RWPE2 (cell line): ENCODE measurements at places on chromosomes 1 and 21.

- no peak for DNase-seq
These were observed 59.2 kb downstream of the WARS2 start for GRCh38 chr1:119081267-119081666.

GRCh38 chr21:41147096-41147978 is 20.6 kb upstream of the BACE2 start:
- no peak for DNase-seq

- no peak for DNase-seq
These were observed 122.1 kb downstream of the SIM2 start for GRCh38 chr21:36821032-36821299.

DNA sequence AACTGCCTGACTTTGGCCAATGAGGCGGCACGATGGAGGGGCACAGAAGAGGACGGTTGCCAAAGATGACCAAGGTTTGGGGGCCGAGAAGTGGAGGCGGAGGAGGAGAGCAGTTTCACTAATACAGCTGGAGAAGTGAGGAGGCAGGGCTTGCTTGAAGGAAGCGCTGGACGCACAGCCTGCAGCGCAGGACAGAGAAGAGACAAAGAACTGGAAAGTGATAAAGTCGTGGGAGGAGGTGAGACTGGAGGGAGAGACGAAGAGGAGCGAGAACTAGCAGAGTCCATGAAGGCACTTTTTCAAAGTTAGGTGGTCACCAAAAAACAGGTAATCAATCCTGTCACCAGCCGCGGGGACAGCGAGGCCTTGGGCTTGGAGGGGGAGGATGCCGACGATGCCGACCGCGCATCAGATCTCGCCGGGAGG is 771 bp downstream of the PACC1 start:
- no peak for DNase-seq

DNA sequence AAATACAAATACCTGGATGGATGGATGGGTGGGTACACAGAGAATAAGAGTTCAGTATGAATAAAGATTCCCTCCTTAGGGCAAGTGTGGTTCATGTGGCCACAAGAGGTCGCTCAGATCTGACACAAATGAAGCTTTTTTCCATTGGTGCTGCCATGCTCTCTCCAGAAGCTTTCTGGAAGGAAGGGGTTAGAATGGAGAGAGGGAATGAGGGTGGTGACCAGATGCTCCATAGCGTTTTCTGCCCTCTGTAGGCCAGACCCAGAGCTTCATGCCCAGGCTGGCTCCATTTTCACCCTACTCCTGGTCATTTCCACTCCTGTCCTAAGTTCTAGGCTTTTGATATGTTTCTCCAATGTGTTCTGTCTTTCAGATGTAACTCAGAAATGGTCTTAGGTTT is 3.3 kb upstream of the FCRL6 start:
- DNase-seq, result no peak

GRCh38 chr1:3945222-3945621 is 45.1 kb upstream of the C1orf174 start:
- no peak for DNase-seq

DNA sequence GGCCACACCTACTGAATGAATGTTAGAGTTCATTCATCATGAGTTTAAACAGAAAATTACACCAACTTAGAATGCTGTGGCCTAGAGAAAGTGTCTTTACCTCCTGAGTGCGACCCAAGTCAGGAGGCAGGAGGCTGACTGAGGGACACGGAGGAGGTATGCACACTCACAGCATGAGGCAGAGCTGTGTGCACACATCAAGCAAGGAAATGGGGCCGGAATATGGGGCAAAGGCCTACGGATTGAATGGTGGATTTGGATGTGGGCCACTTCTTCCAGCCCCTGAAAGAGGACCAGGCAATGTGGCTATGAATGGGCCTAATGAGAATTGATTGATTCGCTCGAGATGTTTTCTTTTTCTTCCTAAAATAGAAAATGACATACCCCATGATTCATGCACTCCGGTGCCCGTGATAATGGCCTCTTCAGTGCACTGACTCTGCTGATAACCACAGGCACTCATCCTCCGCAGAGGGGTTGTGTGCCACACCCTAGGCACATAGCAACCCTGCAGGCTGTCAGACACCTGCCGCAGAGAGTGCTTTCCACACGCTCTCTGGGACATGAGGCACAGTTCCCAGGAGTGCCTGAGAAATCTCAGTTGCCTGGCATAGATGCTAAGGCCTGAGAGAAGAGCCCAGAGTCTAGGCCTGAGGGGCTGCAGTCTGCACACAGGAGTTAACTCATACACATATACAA is 155.5 kb downstream of the GLUL start:
- no peak for DNase-seq

DNA sequence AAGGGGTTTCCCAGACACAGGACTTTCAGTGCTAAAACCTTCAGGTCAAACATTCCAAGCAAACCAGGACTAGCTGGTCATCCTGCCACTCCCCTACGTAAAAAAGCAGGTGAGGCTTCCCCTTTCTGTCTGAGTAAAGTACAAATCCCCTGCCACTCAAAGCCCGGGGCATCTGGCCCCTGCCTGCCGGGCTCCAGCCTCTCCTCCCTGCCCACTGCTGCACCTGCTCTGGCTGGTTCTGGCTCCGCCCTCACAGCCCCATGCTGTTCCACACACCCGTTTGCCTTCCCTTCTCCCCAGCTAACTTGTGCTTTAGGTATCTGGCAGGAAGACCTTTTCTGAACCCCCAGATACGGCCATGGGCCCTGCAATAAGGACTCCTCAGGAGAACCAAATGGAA is 23.3 kb upstream of the S100A7 start:
- DNase-seq, result no peak
